Activated CD4-positive, alpha-beta T cell treated with anti-CD3 and anti-CD28 coated beads, Interleukin-2, amount 50 U/mL, for 24 hours (primary cell): ENCODE measurements at places on chromosomes 7 and 10.

GRCh38 chr10:108904163-108904838, 1019.0 kb downstream of the XPNPEP1 start:
- DNase-seq = no peak

GRCh38 chr10:102705531-102705930, 8.7 kb downstream of the ARL3 start:
- no peak for DNase-seq

DNA sequence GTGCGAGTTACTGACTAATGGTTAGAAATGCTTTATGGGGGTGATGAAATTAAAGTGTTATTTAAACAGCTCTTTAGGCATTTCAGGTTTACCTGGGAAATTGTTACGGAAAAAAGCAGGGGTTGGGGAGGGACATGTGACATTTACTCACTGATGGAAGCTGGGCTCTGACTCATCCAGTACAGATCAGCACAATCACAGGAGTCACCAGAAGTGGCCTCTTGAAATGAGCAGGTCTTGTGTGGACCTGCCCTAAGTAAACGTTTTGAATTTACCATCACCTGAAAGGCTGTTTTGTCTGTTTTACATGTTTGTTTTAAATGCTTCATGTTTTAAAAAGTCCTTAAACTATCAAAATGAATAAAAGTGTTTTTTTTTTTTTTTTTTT, 2.3 kb downstream of the GLRX3 start:
- no peak for DNase-seq

GRCh38 chr7:115775981-115776380, 254.6 kb downstream of the TFEC start:
- DNase-seq = no peak

DNA sequence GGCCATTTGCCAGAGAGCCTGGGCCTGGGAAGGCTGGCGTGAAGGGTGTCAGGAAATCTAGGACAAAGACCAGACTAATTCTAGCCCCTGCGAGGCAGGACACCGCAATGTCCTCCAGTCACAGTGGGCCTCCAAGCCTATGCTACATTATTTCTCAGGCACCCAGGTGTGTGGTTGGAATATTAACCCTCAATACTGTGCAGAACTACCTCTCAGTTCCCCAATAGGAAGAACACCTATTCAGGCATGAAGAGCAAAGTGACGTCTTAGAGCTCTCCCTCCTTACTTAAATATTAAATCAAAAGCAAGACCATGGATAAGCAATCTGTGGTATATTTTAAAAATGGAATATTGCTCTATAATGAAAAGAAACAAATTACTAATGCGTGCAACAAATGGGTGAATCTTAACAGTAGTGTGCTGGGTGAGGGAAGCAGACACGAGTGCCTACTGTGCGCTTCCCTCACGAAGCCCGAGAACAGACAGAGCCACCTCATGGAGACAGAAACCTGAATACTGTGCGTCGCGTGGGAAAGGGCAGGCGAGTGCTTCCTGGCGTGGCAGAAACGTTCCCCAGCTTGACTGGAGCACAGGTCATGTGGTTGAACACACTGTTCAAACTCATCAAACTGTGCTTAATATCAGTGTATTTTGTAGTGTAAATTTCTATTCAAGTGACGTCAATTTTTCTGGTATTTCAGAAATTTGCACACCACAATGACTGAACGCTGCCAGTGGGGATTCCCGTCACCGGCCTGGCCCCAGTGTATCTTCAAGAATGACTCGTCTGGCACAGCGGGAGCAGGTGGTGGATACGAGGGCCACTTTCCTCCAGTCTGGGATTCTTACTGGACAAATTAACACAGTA, 15.5 kb upstream of the PTPRN2 start:
- no peak for DNase-seq

GRCh38 chr10:34075254-34075926, 739.7 kb downstream of the PARD3 start:
- no peak for DNase-seq
